SJSA1 (cell line): ENCODE measurements at places on chromosomes 6 and 20. TPM values are rescaled to one million over a fixed set of nuclear protein-coding genes. Genes with fewer than 3 reads are reported as not detected.

Gene ULBP3
- total RNA-seq, result 5.4 and 10.1 TPM in 2 replicates

Gene GNAS-AS1
- not detected in 2 replicates for total RNA-seq

Gene TRERF1
- 3.0 and 3.6 TPM in 2 replicates for total RNA-seq

Gene GNAS
- 726 and 1,015 TPM in 2 replicates for total RNA-seq

Gene TPBG
- total RNA-seq, result 37.7 and 43.8 TPM in 2 replicates

Gene FAM83C
- total RNA-seq, result not detected in 2 replicates

Gene CCN5
- not detected in 2 replicates for total RNA-seq

Gene RALGAPA2
- total RNA-seq, result 5.9 and 7.5 TPM in 2 replicates

Gene ABHD16A
- total RNA-seq, result 37.6 and 47.5 TPM in 2 replicates

Gene NRM
- total RNA-seq, result 6.8 and 10.0 TPM in 2 replicates

Gene CBLN4
- total RNA-seq, result not detected in 2 replicates

Gene EPPIN
- total RNA-seq, result not detected in 2 replicates

Gene MPC1
- 87.8 and 127 TPM in 2 replicates for total RNA-seq

Gene DUSP15
- 1.5 and 3.4 TPM in 2 replicates for total RNA-seq

Gene LCA5
- total RNA-seq, result 10.1 and 10.2 TPM in 2 replicates
